ENCODE measurements at places on chromosomes 6 and 20. TPM values are rescaled to one million over a fixed set of nuclear protein-coding genes. Genes with fewer than 3 reads are reported as not detected.

SOX18 gene
- total RNA-seq, result 0.22 TPM

DNA sequence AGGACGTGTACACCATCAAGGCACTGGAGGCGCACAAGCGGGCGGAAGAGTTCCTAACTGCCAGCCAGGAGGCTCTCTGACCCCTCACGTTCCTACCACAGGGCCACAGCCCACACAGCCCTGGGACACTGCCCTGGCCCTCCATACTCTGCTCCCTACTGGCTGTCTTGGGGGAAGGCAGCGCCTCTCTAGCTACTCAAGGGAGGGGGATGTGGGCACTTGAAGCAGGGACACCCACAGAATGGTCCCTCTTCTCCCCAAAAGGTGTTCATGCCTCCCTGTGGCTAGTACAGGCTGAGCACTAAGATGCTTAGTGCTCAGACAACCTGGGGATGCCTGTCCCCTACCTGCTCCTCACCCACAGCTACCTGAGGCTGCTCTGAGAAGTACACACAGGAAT lies 2.5 kb downstream of the MEA1 start:
- H3K4me1 ChIP-seq, result peaks cover 31% of the 10 kb centered on the region
- H3K4me3 ChIP-seq, result no peak overlapping the region
- H3K27ac ChIP-seq, result peak overlapping the region; percentile 99
- DNase-seq, result no peak
- peaks cover 38% of the 10 kb centered on the region for H3K36me3 ChIP-seq

- DNase-seq, result no peak
- H3K36me3 ChIP-seq, result no peaks in the 10 kb centered on the region
- H3K27ac ChIP-seq, result no peak overlapping the region
Observed at GRCh38 chr6:112178846-112179245, 75.5 kb downstream of the LAMA4 start.

TBXT gene
- total RNA-seq, result not detected

TCP11 gene
- total RNA-seq, result not detected

KCNK15 gene
- total RNA-seq, result 1.4 TPM

DNA sequence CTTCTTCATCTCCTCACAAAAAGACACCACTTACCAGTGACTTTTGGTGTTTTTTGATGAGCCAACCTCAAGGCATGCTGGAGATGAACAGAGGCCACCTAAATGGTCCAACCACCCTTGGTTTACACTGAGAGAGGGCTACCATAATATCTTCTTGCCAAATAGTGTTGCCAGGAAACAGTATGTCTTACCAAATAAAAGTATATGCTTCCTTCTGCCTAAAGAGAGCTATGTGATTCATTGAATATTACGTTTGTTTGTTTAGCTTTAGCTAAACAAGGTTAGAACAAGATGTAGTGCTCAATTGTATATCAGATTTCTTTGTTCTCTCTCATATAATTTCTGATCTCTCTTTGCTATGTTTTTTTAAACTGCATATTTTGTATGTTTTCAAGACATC lies 40.6 kb upstream of the BMP6 start:
- no peak overlapping the region for H3K27ac ChIP-seq
- H3K4me1 ChIP-seq, result no peaks in the 10 kb centered on the region
- DNase-seq, result no peak
- H3K4me3 ChIP-seq, result no peak overlapping the region
- no peaks in the 10 kb centered on the region for H3K36me3 ChIP-seq

DNA sequence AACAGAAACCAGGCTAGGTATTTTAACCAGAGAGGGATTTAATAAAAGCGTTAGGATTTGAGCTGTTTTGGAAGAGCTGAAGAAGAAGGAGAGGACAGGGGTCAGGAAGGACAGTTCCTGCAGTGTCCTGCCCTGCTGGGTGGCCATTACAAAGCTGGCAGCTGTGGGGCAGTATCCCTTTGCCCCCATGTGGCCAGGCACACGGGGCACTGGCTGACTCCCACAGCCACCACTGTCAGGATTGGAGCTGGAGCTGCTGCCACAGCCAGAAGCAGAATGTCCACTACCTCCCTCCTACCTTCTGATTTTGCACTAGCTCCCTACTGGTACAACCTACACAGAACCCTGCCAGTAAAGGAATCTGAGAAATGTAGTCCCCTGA lies 46.5 kb downstream of the SLC22A3 start:
- no peak for DNase-seq
- H3K27ac ChIP-seq, result no peak overlapping the region
- peaks cover 38% of the 10 kb centered on the region for H3K4me1 ChIP-seq
- H3K4me3 ChIP-seq, result no peak overlapping the region

DNA sequence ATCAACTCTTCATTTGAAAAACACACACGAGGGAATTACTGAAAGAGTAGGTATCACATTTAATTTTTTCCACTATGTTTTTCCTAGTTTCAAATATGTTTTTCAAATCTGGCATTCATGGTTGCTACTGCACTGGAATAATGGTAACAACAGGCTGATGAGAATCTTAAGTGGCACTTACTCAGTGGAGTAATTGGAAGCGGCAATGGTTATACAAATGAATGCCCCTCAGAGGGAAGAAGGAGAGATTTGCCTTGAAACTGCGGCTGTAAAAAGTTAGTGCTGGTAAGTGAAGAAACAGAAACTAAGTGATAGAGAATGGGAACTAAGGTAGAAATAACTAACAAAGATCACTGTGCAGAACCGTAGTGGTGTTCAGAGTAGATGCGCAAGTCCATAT lies 41.0 kb upstream of the PDE7B start:
- H3K27ac ChIP-seq, result no peak overlapping the region
- no peak overlapping the region for H3K4me3 ChIP-seq
- no peaks in the 10 kb centered on the region for H3K27me3 ChIP-seq
- H3K36me3 ChIP-seq, result no peaks in the 10 kb centered on the region
- peaks cover 9% of the 10 kb centered on the region for H3K4me1 ChIP-seq

HCK gene
- not detected for total RNA-seq

LY6G6F gene
- total RNA-seq, result not detected

ELOVL2 gene
- not detected for total RNA-seq

DNA sequence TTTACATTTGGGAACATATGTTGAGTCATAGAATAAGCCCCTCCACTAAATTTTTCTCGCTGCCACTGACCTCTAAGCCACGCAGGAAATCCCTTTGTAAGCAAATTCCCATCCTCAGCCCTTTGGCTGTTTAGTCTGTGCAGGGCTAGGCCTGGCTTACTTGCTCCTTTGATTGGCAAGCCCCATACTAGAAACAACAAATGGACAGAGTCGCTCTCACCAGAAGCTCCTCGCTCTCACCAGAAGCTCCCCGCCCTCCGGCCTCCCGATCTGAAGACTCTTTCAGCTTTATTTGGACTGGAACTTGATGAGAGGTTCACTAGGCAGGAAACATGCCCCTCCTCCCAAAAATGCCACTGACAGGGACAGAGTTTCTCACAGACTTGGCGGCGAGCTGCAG lies 149.2 kb upstream of the EXOC2 start:
- DNase-seq, result no peak
- H3K27ac ChIP-seq, result no peak overlapping the region
- H3K36me3 ChIP-seq, result no peaks in the 10 kb centered on the region
- peaks cover 5% of the 10 kb centered on the region for H3K4me1 ChIP-seq
- no peaks in the 10 kb centered on the region for H3K27me3 ChIP-seq

GRCh38 chr6:37188962-37189510 lies 19.1 kb downstream of the PIM1 start:
- no peak for DNase-seq
- no peaks in the 10 kb centered on the region for H3K36me3 ChIP-seq
- H3K27me3 ChIP-seq, result no peaks in the 10 kb centered on the region
- no peak overlapping the region for H3K27ac ChIP-seq

GRCh38 chr20:11766961-11767360 lies 150.7 kb upstream of the BTBD3 start:
- H3K4me3 ChIP-seq, result no peak overlapping the region
- peaks cover 6% of the 10 kb centered on the region for H3K4me1 ChIP-seq
- DNase-seq, result no peak
- no peaks in the 10 kb centered on the region for H3K36me3 ChIP-seq
- H3K27ac ChIP-seq, result no peak overlapping the region
- H3K27me3 ChIP-seq, result no peaks in the 10 kb centered on the region

- no peaks in the 10 kb centered on the region for H3K36me3 ChIP-seq
- DNase-seq, result no peak
- H3K27me3 ChIP-seq, result no peaks in the 10 kb centered on the region
- H3K4me1 ChIP-seq, result peaks cover 34% of the 10 kb centered on the region
- H3K27ac ChIP-seq, result peak overlapping the region; percentile 20
Observed at GRCh38 chr6:53986721-53987521, 124.3 kb upstream of the MLIP start.

GRCh38 chr6:157632821-157633220 lies 190.2 kb upstream of the SNX9 start:
- no peak overlapping the region for H3K27ac ChIP-seq
- H3K27me3 ChIP-seq, result no peaks in the 10 kb centered on the region
- H3K36me3 ChIP-seq, result no peaks in the 10 kb centered on the region
- H3K4me3 ChIP-seq, result no peak overlapping the region
- no peak for DNase-seq

GDAP1L1 gene
- total RNA-seq, result 0.37 TPM

- H3K4me1 ChIP-seq, result no peaks in the 10 kb centered on the region
- H3K4me3 ChIP-seq, result no peak overlapping the region
- H3K27me3 ChIP-seq, result no peaks in the 10 kb centered on the region
- peak overlapping the region; percentile 23 for H3K27ac ChIP-seq
Observed at GRCh38 chr6:75155631-75156030, 50.2 kb downstream of the COL12A1 start.

- no peaks in the 10 kb centered on the region for H3K27me3 ChIP-seq
- no peaks in the 10 kb centered on the region for H3K36me3 ChIP-seq
- H3K27ac ChIP-seq, result no peak overlapping the region
- H3K4me3 ChIP-seq, result no peak overlapping the region
- H3K4me1 ChIP-seq, result peaks cover 11% of the 10 kb centered on the region
Observed at GRCh38 chr20:14454296-14454695, 116.9 kb upstream of the FLRT3 start.

IMPG1 gene
- total RNA-seq, result not detected

DNA sequence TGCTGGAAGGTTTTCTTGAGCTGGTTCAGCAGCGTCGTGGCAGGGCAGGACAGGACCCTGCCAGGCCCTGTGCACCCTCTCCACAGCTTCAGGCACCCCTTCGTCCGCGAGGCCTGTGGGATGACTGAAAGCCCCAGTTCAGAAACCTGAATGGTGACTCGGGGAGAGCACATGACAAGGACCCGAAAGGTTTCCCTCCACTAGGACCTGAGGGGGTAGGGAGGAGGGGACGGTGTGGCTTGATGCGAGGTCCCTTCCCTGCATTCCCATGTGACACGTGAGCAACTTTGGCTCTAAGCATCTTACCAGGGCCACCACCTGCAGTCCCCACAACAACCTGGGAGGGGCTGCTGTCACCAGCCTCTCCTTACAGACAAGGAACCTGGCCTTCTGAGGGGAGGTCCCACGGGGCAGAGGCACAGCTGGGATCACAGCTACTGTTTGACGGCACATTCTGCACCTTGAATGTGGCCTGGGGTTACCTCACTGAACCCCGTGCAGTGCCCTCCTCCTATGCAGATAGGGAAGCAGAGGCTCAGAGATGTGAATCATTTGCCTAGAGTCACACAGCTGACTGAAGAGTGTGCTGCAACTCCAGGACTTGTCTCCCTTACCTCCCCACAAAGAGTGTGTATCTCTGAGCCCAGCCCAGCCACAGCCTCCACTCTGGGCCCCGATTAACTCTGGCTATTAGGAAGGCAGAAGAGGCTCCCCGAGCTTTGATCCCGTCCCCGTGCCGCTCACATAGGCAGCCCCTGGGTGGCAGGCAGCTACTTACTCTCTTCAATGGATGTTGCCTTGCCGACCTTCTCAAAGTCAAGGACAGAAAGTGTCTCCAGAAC lies 84.6 kb downstream of the PTPN1 start:
- H3K27me3 ChIP-seq, result no peaks in the 10 kb centered on the region
- peaks cover 11% of the 10 kb centered on the region for H3K36me3 ChIP-seq
- H3K4me1 ChIP-seq, result no peaks in the 10 kb centered on the region
- H3K4me3 ChIP-seq, result no peak overlapping the region
- no peak for DNase-seq

DNA sequence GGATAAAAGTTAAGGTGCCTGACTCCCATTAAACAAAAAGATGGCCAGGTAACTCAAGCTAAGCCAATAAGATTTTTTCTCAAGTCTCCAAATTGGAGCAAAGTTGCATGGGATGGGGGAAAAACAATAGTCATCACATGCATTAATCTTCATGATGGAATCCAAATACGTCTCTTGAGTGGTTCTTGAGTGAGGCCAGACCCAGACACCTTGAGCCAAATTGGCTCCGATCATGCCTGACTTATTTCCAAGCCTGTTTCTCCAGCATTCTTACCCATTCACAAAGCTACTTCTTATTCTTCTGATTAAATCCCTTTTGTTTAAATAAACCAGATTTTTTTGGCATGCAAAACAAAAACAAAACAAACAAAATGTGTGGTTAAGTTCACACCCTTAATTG lies 420.3 kb upstream of the NRSN1 start:
- no peaks in the 10 kb centered on the region for H3K27me3 ChIP-seq
- DNase-seq, result no peak
- no peaks in the 10 kb centered on the region for H3K36me3 ChIP-seq
- no peak overlapping the region for H3K27ac ChIP-seq
- H3K4me3 ChIP-seq, result no peak overlapping the region

- no peak overlapping the region for H3K27ac ChIP-seq
- DNase-seq, result no peak
- no peaks in the 10 kb centered on the region for H3K27me3 ChIP-seq
- no peak overlapping the region for H3K4me3 ChIP-seq
- no peaks in the 10 kb centered on the region for H3K36me3 ChIP-seq
Observed at GRCh38 chr20:11247046-11248010, 573.5 kb upstream of the JAG1 start.

- no peak for DNase-seq
- H3K27me3 ChIP-seq, result peaks cover 15% of the 10 kb centered on the region
- no peaks in the 10 kb centered on the region for H3K4me1 ChIP-seq
- no peak overlapping the region for H3K4me3 ChIP-seq
- peaks cover 4% of the 10 kb centered on the region for H3K36me3 ChIP-seq
Observed at GRCh38 chr6:39057251-39058155, 8.9 kb downstream of the GLP1R start.

DNA sequence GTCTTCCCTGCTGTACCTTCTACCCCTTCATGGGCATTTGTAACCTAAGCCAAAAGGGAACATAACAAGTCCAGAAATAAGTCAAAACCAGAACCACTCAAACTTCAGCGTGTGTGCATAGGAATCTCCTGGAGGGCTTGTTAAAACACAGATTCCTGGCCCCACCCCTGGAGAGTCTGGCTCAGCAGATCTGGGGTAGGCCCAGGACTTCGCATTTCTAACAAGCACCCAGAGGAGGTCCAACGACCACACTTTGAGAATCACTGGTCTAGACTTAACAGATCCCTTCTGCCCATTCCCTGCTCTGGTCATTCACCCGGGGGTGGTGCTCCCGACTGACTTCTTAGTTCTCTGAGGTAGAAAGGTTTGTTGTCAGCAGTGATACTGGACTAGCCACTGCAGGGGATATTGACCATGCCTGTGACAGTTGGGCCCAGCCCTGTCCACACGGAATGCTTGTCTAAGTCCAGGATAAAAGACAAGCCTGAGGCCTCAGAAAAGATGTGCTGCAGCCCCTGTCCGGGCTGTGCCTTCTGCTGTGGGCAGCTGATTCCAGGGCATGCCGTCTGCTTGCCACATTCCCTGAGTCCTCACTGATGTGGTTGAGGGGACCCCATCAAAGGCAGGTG lies 68.6 kb downstream of the SYNJ2 start:
- H3K4me3 ChIP-seq, result no peak overlapping the region
- H3K36me3 ChIP-seq, result peaks cover 6% of the 10 kb centered on the region
- H3K4me1 ChIP-seq, result peaks cover 6% of the 10 kb centered on the region
- no peaks in the 10 kb centered on the region for H3K27me3 ChIP-seq
- H3K27ac ChIP-seq, result no peak overlapping the region

BHLHE23 gene
- total RNA-seq, result not detected

GMPR gene
- total RNA-seq, result 3.0 TPM

ADGB gene
- not detected for total RNA-seq

Measured in MCF 10A (cell line).